ENCODE measurements at places on chromosomes 3 and 15.

- DNase-seq, result no peak
Observed at GRCh38 chr3:143170074-143170473, 50.5 kb downstream of the CHST2 start.

DNA sequence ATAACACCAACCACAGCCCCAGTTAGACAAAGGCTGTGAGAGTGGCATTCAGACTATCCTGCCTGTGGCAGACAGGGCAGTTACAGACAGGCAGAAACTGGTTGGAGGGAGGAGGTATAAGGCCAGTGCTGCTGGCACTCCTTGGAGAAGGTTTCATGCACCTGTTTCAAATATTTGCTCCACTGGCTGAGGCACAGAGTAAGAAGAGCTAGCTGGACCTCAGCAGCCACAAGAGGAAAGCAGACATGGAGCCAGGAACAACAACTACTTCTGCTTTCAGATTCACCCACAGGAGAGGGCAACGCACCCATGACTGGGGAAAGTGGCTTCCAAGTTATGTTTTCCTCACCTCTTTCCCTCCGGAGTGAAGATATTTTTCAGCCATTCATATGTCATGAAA, 11.5 kb upstream of the PRKAR2A start:
- DNase-seq, result no peak

DNA sequence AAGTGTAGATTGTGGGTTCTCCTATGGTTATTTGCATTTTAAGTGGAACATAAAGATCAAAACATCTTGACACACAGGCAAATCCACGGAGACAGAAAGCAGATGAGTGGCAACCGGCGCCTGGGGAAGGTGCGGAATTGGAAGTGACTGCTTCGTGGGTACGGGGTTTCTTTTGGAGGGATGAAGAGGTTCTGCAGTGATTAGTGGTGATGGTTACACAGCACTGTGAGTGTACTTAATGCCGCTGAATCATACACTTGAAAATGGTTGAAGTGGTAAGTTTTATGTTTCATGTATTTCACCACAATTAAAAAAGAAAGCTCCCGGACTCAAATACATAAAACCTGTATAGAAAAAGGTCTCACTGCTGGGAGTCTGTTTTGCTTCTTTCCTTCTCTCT, 18.5 kb upstream of the VPS33B start:
- no peak for DNase-seq

GRCh38 chr3:141278196-141279076, 46.8 kb downstream of the PXYLP1 start:
- no peak for DNase-seq

- DNase-seq, result no peak
Observed at GRCh38 chr3:175606650-175607318, 747.6 kb downstream of the NAALADL2 start.

DNA sequence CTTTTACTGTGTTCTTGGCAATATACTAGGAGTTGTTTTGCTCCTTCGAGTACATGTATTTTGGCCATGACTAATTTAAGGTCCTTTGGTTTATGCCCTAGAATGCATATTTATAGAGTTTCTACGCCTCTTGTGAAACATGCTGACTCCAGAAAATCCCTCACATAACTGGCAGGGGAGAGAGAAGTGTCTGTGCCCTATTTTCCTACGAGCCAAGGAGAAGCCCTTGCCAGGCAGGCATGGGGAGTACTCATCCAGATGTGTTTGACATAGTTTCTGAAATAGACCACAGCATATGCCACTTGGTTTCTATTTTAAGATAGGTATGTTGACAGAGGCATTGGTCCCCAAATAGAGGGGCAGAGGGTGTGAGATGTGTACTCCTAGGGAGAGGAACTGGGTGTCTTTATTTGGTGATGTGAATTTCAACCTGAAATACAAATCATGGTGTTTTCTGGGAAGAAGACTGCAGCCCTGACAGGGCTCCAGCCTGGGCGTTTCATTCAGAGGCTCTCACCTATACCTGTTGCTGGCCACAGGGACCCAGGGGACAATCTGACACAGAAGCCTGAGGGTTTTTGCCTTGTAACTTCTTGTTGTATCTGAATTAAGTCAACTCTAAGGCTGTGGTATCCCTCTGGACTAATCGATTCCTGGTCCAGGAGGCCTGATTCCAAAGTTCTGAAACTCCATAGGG, 267.8 kb upstream of the C2CD4B start:
- no peak for DNase-seq

DNA sequence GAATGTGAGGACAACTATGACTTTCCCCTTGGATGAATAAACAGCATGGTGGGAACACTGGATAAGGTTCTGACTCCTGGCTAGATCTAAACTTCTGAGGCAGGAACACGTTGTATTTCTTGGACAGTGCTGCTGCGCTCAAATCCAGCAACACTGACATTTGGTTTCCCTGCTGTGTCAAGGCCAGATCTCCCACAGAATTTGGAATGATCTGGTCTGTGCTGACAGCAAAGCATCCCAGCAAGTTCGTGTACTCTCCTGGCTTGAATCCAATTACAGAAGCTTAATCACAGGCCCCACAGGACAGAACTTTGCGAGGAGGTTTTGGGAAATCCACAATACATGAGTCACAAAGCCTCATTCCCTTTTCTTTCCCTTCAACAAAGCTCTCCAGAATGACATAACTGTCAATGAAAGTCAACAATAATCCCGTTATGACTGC, 92.5 kb downstream of the ADAMTS9 start:
- DNase-seq, result no peak

DNA sequence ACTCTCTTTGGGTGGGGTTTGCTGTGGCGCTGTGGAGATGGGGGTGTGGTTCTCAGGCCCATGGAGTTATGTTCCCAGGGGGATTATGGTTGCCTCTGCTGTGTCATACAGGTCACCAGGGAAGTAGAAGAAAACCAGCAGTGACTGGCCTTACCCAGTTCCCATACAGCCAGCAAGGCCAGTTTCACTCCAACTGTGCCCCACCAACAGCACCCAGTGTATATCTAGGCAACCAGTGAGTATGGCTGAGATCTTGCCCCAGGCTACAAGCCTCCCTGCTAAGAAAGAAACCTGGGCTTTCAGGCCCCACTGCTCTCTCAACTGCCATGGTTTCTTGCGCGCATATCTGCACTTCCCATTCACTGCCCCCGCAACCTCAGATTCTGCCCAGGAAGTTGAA, 31.4 kb upstream of the RARB start:
- DNase-seq, result no peak

DNA sequence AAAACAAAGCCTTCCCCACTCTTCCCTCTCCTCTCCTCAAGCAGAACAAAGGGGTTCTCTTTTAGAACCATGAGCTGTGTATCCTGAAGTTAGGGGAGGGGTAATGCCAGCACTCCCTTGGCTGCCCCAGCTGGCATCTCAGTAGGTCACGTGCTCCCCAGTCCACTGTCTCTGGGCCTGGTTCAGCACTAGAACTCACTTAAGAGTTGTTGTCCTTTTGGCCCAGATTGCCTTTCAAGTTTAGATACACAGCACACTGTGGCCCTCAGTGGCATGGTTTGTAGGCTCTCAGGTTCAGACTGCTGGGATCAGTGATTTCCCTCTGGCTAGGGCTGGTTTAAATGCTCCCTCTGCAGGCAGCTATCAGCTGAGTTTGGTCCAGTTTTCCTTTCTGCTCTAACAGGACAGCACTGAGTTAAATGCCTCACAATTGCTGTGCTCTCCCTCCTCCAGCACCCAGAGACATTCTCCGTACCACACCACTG, 188.4 kb upstream of the ST8SIA2 start:
- DNase-seq, result no peak

GRCh38 chr15:80550219-80550907, 144.7 kb upstream of the ABHD17C start:
- DNase-seq, result no peak

DNA sequence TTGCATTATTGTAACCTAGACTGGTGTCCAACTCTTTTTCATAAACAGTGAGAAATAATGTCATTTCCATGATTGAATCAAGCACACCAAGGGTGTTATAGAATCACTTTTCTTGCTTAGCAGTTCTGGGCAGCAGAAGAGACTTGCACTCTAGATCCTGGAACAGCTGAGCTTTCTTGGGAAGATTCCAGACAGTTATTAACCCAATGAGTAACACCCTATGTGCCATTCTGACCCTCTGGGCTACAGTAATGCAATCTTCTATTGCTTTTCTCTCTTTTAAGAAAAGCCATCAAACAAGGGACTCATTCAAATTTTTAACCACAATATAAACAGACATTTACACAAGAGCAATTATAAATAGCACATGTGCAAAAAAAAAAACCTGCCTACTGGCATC, 39.3 kb upstream of the USP3 start:
- no peak for DNase-seq
